RKO (cell line): ENCODE measurements at places on chromosomes 2 and 18.

- DNase-seq = no peak
Measured at GRCh38 chr2:236805800-236806531, 236.3 kb downstream of the ACKR3 start.

- no peak for DNase-seq
Measured at GRCh38 chr2:127079358-127079920, 27.5 kb downstream of the BIN1 start.

- DNase-seq = no peak
Measured at GRCh38 chr18:10454681-10455557, 484 bp downstream of the APCDD1 start.

DNA sequence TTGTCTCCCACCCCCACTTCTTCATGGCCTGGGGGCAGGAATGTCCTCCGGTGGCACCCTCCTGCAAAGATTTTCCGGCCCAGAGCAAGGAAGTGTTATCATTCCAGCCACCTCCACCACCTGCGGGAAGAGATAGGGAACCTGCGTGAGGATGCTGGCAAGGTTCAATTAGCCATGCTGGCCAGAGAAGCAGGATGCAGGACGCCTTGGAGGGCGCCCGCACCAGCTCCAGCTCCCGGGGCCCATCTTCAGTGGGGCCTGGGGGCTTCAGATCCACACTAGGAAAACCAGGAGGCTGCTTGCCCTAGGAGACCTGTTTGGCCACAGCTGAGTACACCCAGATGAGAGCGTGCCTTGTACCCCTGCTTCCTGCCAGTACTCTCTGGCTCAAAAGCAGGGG, 113.7 kb downstream of the CLIP4 start:
- no peak for DNase-seq

GRCh38 chr2:117832905-117833613, 18.6 kb downstream of the DDX18 start:
- DNase-seq = peak; percentile 40

- peak; percentile 43 for DNase-seq
Measured at GRCh38 chr2:112869258-112869842, 32.8 kb upstream of the IL1B start.

DNA sequence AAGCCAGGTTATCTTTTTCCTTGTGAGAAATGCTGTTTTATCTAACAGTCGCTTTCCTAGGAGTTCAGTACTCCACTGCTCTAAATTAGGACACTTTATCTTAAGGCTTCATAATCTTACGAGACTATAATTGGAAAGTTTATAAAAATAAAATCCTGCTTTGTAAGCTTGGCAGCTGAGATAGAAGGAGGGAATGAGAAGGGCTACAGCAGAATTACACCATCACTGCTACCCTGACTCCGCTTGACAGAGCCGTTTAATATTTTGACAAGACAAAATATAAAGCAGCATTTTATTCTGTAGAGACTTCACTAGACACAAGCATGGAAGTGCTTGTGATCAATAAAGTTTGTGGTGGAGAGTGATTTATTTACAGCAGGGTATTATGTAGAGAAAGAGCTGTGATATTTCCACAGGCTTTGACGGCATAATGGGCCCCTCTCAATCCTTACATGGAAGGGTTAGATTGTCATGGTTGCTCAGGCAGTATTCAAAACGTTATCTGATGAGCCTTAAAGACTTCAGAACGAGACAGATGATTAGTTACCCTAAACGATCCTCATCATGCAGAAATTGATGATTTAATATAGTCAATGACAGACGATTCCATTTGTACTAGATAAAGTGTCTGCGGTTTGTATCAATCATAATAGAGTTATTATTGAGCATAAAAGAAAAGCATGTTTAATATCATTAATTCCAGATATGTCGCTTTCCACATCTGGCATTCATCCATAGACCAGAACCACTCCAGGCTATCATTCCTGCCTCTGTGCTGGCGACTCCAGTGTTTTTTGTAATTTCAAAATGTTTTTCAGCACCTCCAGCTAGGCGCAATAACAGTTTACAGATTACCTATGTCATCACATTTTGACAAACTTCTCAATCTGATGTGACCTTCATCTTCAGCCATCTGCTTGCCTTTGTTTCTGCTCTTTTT, 242.2 kb downstream of the FIGN start:
- no peak for DNase-seq

- DNase-seq = no peak
Measured at GRCh38 chr2:72603481-72603880, 222.4 kb downstream of the EXOC6B start.

DNA sequence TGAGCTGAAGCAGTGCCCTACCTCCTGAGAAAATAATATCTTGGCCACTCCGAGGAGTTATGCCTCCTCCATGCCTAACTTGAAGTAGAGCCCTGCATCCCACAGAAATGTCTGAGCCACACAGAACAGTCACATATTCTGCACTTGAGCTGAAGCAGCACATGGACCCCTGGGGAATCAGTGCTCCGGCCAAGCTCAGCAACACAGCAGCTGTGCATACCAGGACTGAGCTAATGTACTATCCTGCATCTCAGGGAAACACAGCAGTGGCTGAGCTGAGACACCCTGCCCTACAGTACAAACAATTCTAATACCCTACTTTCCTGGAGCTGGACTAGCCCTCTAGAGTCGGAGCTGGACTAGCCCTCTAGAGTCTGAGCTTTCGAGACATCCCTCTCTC, 166.9 kb downstream of the ZNF516 start:
- no peak for DNase-seq

GRCh38 chr2:234863043-234863934, 88.5 kb upstream of the SH3BP4 start:
- DNase-seq = peak; percentile 51

DNA sequence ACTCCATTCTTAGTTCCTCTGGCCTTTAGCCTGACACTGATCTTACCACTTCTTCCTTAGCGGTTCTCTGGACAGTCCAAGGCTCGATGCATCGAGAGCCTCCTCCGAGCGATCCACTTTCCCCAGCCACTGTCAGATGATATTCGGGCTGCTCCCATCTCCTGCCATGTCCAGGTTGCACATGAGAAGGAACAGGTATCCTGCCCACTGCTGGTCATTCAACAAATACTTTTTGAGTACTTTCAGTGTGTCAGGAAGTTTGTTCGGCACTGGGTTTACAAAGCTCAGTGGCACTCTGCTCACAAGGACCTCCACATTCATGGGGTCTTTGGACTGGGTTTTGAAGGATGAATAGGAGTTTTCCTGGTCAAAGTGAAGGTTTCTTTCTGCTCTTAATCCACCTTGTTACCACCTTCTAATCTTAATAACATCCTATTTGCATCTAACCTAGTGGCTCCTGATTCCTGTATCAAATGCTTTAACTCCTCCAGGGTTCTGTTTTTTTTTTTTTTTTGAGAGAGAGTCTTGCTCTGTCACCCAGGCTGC, 25.8 kb downstream of the GCKR start:
- DNase-seq = no peak
